ENCODE measurements at places on chromosomes 4 and X.
A peak's percentile ranks its signal among the peaks of the same experiment; 100 is the strongest.

GRCh38 chr4:159107203-159107925 lies 4.5 kb downstream of the RAPGEF2 start:
- no peak for DNase-seq

DNA sequence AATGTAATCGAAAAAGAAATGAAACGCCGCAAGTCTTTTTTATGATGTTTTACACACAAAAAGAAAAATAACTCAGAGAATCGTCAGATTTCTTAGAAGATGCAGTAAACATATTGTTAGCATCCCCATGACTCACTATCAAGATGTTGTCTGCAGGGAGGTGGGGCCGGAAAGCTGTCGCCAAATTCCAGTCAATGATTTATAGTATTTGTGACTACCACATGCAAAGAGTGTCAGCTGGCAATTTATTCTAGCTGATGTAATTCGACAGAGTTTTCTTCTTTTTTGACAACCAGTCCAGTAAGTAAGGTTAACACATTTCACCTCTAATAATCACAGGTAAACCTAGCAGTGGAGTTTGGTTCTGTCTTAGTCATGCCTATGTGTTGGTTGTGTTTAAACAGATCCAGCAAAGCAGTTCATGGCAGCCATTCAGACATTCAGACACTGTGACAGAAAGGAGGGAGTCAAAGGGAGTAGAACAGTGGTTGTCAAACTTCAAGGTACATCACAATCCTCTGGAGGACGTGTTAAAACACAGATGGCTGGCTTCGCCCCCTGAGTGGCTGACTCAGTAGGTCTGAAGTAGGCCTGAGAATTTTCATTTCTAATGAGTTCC lies 19.8 kb upstream of the PPP1R2C start:
- no peak for DNase-seq

DNA sequence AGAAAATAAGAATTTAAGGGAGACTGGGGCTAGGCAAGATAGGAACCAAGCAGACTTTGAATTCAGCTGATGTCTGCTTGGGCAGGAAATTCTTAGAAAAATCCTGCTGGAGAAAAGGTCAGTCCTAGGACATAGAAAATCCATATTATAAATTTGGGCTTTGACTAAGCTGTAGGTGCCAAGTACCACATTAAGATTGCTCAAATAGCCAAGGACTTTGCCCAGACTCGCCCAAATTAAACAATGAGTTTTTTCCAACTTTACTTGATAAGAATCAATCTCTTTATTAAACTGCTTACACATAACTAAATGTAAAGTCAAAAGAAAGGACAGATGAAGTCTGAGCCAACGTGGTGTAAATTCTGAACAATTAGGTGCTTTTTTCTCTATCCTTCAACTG lies 95.4 kb downstream of the FUNDC1 start:
- DNase-seq: no peak

DNA sequence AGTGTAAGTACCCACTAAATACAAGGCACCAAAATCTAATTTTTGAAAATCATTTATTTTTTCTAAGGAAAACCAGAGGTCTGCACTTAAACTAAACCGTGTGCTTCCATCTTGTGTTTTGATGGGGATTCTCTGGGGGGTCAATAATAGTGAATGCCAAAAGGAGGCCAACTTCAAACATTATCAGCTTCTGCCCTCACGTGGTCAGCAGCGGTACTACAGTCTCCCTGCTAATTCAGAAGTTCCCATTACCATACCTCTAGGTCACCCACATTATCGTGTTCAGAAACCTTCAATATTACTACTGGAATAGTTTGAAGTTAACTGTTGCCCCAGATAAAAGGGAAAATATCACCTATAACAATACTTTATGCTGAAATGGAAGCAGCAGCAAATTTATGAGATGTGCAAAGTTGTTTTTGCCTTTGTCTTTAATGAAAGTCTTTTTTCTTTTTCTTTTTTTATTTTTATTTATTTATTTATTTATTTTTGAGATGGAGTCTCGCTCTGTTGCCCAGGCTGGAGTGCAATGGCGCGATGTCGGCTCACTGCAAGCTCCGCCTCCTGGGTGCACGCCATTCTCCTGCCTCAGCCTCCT lies 17.3 kb downstream of the CTPS2 start:
- peak; percentile 26 for DNase-seq

- no peak for DNase-seq
Measured at GRCh38 chrX:55484948-55485347, 4.7 kb downstream of the USP51 start.

GRCh38 chr4:87342872-87343271 lies 20.2 kb upstream of the HSD17B13 start:
- DNase-seq: no peak

GRCh38 chrX:18992829-18993228 lies 8.9 kb upstream of the PHKA2 start:
- DNase-seq: no peak

GRCh38 chr4:21780148-21780547 lies 168.4 kb downstream of the KCNIP4 start:
- no peak for DNase-seq

Measured in AML-193 (cell line).